ENCODE measurements at places on chromosomes 6 and 20.
A peak's percentile ranks its signal among the peaks of the same experiment; 100 is the strongest.

GRCh38 chr6:38131527-38131965, 312.0 kb downstream of the ZFAND3 start:
- DNase-seq = peak; percentile 50

GRCh38 chr6:162055365-162055764, 672.2 kb downstream of the PRKN start:
- no peak for DNase-seq

DNA sequence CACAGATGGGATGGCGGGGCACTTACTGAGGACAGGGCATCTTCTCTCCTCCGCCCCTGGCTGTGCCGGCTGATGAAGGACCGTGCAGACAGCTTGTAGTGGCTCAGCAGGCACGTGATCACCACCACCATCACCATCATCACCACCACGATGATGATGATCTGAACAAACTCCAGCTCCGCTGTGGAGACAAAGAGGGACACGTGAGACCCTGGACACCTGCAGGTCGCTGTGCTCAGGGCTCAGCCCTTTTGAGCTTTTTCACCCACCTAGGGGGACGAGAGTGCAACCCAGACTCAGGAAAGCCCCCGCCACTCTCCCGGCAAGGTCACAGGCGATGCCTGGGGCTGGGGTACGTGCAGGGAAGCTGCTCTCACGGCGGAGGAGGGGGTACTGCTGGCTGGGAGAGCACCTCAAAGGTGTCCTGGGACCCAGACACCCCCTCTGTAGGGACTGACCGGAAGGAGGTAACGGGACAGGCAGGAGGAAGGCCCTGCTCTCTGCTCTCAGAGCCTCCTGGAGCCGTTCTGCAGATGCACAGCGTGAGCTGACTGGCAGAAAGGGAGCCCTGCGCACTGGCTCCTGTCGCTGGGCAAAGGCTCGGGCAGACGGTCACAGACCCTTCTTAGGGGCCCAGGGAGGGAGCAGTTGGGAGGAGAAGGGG, 39.4 kb upstream of the ZBP1 start:
- DNase-seq = no peak

- peak; percentile 75 for DNase-seq
Measured at GRCh38 chr6:73309785-73310502, 44.1 kb downstream of the DPPA5 start.

DNA sequence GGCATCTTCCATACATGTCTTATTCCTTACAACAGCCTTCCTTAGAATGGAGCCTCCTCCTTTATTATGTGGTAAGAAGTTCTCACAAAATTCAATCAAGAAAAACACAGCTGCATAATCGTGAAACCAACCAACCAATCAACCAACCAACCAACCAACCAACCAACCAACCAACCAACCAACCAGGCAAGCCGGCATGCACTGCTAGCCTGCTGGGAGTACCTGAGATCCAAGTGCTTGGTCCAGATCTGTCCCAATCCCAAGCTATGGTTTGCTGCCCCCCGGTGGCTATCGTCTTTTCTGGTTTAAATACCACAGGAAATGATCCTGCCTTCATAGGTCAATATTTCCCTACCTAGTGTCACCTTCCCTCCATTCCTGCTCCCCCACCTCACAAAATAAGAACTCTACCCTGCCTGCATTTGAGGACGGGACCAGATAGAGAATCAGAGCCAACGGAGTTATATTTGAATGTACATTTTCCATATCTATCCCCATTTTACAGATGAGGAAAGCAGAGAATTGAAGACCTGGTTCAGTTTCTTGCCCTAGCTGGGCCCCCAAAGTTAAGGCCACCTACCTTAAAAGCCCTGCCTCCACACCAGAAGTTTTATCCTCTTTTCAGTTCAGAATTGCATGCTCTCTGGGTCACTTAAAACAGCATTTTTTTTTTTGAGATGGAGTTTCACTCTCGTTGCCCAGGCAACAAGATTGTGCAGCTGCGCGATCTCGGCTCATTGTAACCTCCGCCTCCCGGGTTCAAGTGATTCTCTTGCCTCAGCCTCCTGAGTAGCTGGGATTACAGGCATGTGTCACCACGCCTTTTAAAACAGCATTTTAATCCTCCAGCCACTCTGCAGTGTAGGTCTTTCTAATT, 27.1 kb downstream of the RAB44 start:
- DNase-seq = peak; percentile 65

- DNase-seq = no peak
Measured at GRCh38 chr6:9943986-9944385, 470.9 kb downstream of the TFAP2A start.

GRCh38 chr20:20457392-20458126, 89.7 kb downstream of the INSM1 start:
- peak; percentile 65 for DNase-seq

DNA sequence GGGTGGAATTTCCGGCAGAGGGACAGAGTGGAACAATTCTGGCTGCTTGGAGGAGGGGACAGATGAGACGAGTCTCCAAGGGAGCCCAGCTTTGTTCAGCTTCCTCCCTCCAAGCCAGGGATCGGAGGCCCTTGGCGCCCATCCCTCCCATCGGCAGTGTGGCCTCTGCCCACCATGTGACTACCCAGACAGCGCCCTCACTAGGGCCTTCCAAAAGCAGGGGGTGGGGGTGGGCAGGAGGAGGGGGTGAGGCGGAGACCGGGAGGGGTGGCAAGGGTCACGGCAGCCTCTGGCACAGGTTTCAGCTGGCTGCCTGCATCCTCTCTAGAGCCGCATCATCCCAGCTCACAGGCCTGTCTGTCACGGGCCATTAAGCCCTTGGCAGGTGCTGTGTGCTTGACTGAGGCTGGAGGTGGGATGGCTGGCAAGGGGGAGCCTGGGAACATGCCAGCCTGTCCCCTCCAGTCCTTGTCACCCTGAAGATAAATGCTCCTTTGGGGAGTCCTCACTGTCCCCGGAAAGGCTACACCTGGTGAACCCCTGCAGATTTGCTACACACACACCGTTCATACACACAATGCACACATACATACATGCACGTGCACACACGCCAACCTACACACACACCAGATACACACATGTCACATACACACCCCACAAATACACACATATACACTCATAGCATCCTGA, 6.2 kb upstream of the FGD2 start:
- DNase-seq = no peak

GRCh38 chr6:109978174-109979032, at the start of gene GPR6:
Gene GPR6 (plus strand): TSS chr6:109978311. CDS start chr6:109979113, 802 bp downstream.
- DNase-seq = peak; percentile 23

DNA sequence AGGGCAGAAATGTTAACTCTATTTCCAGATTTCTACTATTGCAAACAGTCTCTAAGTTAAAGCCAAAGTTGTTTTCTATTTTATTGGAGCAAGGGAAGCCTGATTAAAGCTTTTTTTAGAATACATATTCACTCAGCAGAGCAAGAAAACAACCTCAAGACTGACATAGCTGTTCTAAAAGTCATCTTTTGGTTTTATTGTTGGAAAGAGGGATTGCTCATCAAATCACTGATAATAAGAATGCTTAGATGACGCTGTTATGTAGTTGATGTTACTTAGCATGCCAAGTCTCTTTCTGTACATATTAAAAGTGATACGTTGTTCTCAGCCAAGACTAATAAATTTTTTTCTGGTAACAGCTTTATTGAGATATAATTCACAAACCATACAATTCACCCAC, 172.6 kb upstream of the LAMA2 start:
- no peak for DNase-seq

DNA sequence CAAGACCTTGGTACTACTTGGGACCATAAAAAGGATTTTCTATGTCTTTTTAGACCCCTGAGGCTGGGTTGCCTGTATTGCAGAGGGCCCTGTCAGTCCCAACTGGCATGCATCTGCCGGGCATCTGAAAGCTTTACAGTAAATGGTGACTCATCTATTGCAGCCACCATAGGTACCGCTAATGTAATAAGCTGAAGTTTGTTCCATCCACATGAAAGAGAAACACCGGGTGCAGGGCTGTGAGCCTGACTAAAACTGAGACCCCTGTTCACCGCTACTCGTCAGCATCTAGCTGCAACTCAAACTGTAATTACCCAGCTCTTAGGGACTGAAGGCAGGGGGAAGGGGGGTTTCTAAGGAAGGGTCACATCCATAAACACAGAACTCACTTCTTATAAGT, 49.5 kb downstream of the TRERF1 start:
- DNase-seq = peak; percentile 19

- DNase-seq = no peak
Measured at GRCh38 chr20:11791835-11792567, 125.7 kb upstream of the BTBD3 start.

GRCh38 chr6:112571488-112572270, 224.5 kb downstream of the RFPL4B start:
- DNase-seq = no peak

GRCh38 chr6:3419624-3420272, 37.1 kb downstream of the SLC22A23 start:
- peak; percentile 40 for DNase-seq

GRCh38 chr20:8756410-8756809, 312.5 kb upstream of the PLCB4 start:
- peak; percentile 54 for DNase-seq

- no peak for DNase-seq
Measured at GRCh38 chr6:139230391-139230840, 61.4 kb downstream of the TXLNB start.

DNA sequence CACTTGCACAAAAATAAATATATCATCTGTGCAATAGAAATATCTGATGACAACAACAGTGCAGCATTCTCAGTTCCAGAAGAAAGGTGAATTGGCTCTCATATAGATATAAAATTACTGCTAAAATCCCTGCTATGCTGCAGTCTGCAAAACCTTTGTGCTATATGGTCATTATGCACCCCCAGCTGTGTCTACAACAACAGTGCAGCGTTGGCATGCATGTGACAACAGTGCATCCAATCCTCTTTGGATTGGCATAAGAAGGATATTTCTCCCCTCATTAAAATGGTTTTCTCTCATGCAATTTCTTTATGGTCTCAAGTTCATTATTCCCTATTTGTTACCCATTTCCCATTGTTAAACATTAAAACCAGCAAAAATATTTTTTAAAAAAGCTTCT, 23.1 kb downstream of the OR2B6 start:
- no peak for DNase-seq

DNA sequence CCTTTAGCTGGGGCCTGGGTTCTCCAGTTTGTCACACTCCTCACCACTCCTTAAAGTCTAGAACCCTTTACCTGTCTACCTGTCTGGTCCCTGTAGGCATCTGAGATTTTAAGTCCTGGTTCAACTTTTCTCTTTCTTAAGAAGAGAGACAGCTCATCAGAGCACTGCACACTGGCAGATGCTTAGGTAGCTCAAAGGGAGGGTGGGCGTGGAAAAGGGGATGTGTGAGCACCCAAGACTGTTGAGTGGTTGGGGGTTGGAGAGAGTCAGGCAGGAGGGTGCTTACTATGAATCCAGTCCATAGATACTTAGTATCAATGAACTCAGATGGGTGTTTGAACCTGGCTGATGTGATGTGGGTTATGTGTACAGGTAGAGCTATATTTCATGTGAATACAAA, 6.6 kb upstream of the KCNG1 start:
- DNase-seq = no peak

GRCh38 chr6:41289815-41290214, 3.3 kb upstream of the TREM1 start:
- DNase-seq = no peak

DNA sequence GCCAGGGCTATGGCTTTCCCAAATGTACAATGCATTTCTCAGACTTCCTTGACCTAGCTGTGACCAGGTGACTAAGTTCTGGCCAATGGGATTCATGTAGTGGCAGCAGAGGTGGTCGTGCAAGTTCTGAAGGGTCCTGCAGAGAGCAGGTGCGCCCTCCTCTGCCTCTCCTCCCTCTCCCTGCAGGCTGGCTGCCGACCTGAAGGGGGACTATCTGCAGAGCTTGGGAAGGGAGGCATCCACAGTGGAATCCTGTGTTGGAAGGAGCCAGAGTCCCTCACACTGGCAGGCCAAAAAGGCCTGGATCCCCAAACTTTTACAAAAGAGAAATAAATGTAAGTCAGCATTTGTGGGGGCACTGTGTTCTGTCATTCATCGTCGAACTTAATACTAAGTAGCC, 66.6 kb downstream of the CDH26 start:
- DNase-seq = no peak

DNA sequence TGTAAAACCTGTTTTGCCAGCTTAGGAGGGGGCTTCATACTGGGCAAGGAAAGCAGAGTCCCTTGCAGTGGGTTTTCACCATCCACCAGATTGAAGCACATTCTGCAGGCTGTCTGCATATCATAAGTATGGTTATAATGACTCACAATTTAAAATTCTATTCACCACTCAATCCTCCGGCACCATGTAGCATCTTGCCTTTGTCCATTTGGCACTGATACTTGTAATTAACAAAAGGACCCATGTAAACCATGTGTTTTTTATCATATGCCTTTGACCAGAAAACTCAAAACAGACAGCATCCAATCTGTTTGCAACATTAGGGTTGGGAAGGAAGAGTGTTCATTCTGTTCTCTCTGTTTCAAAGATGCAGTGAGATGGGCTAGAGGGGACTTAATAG, 3.0 kb downstream of the CD83 start:
- no peak for DNase-seq

DNA sequence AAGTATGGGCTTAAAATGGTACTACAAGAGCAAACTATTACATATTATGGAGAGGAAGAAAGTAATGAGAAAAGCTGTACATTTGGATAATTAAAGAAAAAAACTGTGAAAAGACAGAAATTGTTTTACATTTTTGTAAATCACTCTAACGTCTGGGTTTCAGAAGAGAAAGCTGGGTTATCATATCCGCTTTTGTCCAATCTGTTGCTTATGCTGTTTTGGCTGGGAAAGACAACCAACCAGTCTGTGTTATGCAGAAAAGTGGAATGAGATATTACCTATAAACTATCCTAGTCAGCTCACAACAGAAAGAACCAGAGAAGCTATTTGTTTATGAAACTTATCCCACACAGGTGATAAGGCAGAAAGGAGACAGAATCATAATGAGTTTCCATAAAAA, 32.4 kb downstream of the REV3L start:
- DNase-seq = no peak

- DNase-seq = no peak
Measured at GRCh38 chr6:40232698-40233097, 298.4 kb upstream of the MOCS1 start.

GRCh38 chr6:65701325-65701724, 5.7 kb downstream of the EYS start:
- no peak for DNase-seq

GRCh38 chr20:62063315-62063980, 2.2 kb downstream of the TAF4 start:
- no peak for DNase-seq

DNA sequence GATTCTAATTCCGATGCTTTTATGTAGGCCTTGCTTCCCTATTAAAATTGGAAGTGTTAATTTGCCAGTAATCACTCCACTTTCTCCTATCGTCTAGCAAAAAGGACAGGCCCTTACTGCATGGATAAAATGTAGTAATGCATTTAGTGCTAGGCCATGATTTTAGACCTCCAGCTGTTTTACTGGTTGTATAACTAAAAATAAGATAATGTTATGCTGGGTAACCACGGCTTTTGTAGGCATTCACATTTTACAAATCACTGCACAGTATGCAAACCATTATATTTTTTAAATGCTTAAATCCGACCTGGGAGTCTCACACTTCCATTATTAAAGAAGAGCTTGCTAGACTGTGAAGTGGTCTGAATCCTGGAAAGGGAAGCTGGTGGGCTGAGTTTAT, 179.5 kb downstream of the TFAP2A start:
- no peak for DNase-seq

- DNase-seq = no peak
Measured at GRCh38 chr6:429515-430121, 38.1 kb downstream of the IRF4 start.

GRCh38 chr20:13021205-13021970, 12.6 kb downstream of the SPTLC3 start:
- no peak for DNase-seq
